ENCODE measurements at places on chromosomes 16 and 17.
A peak's percentile ranks its signal among the peaks of the same experiment; 100 is the strongest.

- no peak for DNase-seq
Observed at GRCh38 chr16:28106467-28107215, 43.1 kb upstream of the GSG1L start.

- DNase-seq, result no peak
Observed at GRCh38 chr16:68406458-68407152, 41.7 kb downstream of the SMPD3 start.

- peak; percentile 38 for DNase-seq
Observed at GRCh38 chr16:85616607-85617321, 3.6 kb downstream of the GSE1 start.

DNA sequence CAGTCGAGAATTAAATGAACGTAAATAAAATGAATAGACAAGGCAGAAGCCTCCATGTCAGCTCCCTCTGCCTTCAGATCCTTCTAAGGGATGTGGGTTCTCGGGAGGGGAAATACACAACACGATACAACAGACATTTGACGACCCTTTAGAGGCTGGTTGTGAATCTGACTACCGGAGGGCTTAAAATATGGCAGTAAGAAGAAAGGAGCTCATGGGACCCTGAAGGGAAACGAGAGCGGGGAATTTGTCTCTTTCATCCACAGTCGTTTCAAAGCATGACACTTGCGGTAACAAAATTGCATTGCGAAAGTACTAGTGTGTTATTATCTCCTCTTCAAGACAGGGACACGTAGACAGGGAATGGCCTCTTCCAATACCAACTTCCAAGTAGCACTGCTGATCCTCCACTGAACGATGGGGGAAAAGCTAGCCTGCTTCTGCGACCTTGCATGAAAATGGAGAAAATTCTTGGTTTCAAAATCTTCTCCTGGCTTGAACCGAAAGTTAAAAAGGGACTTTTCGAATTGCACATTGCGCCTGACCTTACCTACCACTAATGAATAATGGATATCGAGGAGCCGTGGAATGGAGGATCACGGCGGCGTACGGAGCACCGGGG lies 1.2 kb upstream of the TNRC6C start:
- DNase-seq, result no peak

GRCh38 chr16:24319126-24319814 lies 63.1 kb downstream of the CACNG3 start:
- DNase-seq, result no peak

DNA sequence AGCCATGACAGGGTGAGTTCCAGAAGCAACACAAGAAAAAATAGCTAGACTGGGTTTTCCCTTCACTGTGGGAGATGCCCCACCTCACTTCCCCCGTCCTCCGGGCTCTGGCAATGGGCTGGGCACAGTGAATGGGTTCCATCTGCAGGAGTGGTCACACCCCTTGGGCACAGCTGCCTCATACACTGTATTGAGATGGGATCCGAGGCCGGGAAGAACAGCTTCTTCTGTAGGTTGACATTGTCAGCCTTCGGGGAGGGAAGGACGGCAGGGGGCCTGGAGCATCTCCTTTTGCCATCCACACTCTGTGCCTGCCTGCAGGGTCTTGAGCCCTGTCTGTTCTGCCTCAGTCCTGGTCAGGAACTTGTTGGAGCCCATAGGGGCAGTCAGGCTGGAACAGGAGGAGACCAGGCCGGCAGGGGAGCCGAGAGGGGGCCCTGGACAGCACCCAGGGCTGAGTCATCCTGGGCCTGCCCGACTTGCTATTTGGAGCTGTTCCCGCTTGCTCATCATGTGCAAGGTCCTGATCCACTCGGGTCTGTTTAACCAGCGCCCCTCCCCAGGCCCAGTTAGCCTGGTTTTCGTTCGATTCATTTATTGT lies 286.7 kb downstream of the SEC14L1 start:
- DNase-seq, result peak; percentile 15

DNA sequence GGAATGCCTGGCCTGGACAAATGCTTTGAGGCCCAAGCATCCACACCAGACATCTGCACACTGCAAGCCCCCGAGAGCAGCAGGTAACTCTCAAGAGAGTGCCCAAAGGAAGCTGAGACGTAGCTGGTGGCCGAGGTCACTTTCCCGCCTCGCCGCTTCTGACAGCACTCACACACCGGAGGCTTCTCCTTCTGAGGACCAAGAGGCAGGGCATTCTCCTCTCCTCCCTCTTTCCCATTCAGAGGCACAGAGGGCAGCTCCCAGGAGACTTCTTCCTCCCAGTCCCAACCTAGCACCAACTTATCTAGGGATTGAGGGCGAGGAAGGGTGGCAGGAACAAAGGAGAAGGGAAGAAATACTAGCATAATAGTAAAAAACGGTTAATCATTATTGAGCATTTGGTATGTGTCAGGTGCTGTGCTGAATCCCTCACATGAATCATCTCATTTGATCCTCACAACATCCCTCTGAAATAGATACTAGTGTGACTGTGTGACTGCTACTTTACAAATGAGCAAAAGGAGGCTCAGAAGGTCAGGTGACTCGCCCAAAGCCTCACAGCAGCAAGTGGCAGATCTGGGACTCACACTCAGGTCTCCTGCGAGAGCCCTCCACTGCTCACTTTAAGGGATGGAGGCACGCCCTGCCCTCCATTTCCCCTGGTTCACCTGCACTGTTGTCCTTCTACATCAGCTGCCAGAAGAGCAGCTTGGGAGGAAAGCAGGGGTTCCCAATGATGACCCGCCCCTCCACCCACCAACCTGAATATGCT lies 41.8 kb downstream of the MYO18A start:
- peak; percentile 25 for DNase-seq

GRCh38 chr17:48429156-48429555 lies 858 bp downstream of the SKAP1 start:
- DNase-seq, result no peak

- DNase-seq, result no peak
Observed at GRCh38 chr17:46815474-46816353, 2.8 kb downstream of the WNT3 start.

GRCh38 chr16:50626868-50627267 lies 54.2 kb downstream of the SNX20 start:
- DNase-seq, result no peak

- DNase-seq, result no peak
Observed at GRCh38 chr16:19831678-19832077, 53.0 kb downstream of the GPRC5B start.

GRCh38 chr17:10193632-10194031 lies 4.8 kb downstream of the GAS7 start:
- no peak for DNase-seq

- DNase-seq, result no peak
Observed at GRCh38 chr16:86726340-86726739, 148.0 kb downstream of the FOXL1 start.

DNA sequence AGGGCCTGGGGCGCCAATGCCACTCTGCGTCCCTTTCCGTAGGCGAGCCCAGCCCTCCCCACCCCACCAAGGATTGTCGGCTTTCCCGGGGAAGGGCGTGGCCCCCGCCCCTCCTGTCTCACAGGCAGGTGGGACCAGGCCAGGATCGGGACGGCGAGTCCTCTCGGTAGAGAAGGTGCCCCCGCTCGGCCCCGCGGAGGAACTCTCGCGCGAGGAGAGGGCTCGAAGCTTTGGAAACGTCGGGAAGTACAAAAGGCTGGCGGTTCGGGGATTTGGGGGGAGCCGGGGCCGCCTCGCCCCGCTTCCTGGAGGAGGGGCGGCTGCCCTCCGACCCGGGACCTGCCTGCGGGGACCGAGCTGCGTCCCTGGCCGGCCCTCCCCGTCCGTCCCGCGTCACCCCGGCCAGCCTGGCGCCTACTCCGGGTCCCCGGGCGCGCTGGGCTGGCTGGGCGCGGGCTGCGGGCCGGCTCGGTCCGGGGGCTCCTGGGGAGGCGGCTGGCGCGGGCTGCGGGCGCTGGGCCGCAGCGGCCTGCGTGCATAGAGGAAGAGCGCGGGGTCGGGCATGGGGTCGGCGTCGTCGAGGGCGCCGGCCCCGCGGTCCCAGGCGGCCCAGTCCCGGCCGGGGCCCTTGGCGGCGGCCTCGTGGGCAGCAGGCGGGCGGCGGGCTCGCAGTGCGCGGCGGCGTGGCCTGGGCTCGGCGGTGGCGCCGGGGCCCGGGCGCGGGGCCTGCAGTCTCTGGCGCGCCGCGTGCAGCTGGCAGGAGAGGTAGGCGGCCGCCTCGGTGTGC lies 12.6 kb upstream of the CLUH start:
- no peak for DNase-seq

GRCh38 chr16:11020792-11021551 lies 76.6 kb downstream of the CLEC16A start:
- no peak for DNase-seq

DNA sequence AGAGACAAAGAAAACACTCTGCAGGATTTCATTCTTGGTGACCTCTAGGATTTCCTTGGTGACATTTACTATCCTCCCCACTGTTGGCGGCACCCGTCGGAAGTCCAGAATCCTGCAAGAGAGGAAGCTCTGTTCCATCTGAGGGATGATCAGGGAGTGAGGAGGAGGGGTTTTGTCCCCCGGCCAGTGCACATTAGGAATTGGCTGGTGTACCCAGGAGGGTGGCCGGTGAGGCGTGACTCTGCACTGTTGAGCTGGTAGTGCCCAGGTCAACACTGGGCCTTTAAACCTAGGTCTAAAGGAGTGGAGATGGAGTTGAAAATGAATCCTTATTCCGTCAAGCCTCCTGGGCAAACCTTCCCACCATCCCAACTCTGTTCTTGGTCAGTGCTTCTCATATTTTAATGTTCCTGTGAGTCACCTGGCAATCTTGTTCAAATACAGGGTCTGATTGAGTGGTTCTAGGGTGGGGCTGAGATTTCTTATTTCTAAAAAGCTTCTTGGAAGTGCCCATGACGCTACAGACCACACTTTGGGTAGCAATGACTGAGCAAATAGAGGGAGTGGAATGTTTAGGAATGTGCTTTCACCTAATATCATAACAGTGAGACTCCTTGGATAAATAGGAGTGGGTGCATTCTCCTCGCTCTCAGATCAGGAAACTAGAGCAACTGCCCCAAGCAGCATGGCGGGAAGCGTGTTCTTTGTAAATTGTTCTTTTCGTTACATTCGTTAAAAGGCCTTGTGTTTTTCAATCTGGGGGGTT lies 30.7 kb downstream of the PRKAR1A start:
- no peak for DNase-seq

DNA sequence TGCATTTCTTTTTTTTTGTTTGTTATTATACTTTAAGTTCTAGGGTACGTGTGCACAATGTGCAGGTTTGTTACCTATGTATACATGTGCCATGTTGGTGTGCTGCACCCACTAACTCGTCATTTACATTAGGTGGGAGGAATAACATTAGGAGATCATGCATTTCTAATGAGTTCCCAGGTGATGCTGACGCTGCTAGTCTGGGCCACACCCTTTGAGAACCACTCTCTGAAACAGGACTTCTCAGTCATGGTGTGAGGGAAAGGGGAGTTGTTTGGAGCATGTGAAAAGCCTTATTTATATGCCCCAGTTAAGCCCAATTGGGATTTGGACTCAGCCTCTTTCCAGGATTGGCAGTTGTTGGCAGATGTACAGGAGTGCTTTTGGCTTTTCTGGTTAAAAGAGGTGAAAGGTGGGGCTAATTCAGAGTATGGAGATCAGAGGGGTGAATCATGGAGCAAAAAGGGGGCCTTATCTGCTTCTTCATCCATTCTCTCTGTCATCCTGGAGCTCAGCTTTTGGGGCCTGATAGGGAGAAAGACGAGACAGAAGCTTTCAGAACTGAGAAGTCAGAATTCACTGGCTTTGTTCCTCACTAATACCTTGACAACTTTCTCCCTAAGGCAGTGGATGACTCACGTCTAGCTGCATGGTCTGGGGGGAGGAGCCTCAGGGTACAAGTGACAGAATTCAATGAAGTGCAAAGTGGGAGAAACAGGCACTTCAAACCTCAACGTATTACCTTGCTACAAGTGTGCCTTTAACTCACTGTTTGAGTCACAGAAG lies 180.0 kb upstream of the CACNG3 start:
- no peak for DNase-seq

DNA sequence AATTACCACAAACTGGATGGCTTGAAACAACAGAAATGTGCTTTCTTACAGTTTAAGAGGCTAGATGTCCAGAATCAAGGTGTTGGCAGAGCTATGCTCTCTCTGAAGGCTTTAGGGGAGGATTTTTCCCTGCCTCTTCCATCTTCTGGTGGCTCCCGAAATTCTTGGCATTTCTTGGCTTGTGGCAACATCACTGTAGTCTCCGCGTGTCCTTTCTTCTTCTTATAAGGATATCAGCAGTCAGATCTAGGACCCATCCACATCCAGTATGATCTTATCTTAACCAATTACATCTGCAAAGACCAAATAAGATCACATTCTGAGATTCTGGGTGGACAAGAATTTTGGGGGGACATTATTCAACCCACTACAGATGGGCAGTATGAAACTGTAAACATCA lies 119.2 kb upstream of the PMFBP1 start:
- no peak for DNase-seq

- no peak for DNase-seq
Observed at GRCh38 chr16:73086108-73086507, 38.2 kb upstream of the ZFHX3 start.

- DNase-seq, result no peak
Observed at GRCh38 chr16:1903845-1904840, 14.1 kb downstream of the HS3ST6 start.
